ENCODE measurements at places on chromosomes 7 and 10.

DNA sequence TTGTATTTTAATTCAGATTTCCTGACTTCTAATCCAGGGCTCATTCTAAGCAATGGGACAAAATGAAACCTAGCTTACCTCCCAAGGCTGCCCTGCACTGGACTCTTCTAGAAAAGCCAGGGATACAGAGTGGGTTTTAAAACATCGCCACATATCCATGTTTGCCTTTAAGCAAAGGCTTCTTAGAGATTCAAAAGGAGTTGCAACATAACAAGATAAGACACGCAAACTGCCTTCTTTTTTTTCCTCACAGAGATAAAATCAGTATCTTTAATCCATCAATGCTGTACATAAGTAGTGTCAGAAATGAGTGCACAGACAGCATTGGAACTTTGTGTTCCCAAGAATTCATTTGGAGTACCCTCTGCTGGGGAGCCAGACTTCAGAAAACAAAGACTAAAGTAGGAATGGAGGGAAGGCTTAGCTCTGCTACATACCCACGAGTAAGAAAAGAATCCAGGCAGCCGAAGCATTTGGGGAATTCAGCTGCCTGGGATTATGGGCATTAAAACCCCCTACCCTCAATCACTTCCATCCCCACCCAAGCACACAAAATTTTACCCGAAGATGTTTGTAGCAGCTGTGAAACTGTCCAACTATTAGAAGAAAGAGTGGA, 427.8 kb downstream of the ARL4A start:
- peak; percentile 16 for DNase-seq

- DNase-seq: peak; percentile 55
Observed at GRCh38 chr7:46600340-46600739, 679.3 kb upstream of the IGFBP3 start.

DNA sequence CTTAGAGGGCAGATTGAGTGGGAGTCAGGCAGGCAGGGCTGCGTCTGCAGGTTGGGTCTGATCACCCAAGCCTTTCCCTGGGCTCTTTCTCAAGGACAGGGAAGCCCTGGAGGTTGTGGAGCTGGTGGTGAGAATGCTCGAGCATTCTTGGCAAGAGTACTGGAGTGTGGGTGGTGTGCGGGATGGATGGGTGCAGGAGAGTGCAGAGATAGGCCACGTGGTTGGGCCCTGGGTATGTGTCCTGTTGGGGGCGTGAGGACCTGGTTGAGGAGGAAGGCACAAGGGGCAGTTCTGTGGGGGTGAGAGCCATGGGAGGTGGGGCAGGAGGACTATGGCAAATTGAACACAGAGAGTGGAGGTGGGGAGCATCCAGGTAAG, 135.9 kb downstream of the PTPN20 start:
- DNase-seq: no peak

- DNase-seq: no peak
Observed at GRCh38 chr10:115572740-115573455, 479.7 kb downstream of the ATRNL1 start.

- DNase-seq: no peak
Observed at GRCh38 chr10:62025134-62025794, 123.8 kb downstream of the ARID5B start.

DNA sequence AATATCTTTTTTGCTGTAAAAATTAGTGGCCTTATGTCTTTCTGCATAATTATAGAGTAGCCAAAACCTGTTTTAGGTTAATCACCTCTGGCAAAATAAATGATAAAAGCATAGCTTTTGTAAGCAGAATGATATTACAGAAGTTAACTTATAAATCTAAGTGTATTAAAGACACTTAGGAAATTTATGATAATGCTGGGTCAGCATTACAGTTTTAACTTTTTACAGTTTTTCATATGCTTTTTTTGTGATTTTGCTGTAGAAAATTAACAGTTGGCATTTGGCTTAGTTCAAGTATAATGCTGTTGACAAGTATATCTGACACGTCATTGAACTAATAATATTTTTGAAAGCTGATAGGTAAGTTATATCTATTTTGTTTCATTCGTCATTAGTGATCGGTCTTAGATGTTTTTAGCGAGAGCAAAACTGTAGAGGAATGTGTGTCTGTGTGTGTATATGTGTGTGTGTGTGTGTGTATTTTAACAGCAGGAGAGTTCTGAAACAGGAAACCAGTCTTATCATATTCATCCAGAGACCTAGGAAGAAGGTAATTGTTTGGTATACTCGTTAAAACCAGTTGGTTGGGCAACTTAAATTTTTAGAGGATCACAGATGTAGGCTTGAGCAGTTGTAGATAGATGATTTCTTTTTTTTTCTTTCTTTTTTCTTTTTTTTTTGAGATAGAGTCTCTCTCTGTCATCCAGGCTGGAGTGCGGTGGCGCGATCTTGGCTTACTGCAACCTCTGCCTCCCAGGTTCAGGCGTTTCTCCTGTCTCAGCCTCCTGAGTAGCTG, 15.4 kb downstream of the PTEN start:
- no peak for DNase-seq

DNA sequence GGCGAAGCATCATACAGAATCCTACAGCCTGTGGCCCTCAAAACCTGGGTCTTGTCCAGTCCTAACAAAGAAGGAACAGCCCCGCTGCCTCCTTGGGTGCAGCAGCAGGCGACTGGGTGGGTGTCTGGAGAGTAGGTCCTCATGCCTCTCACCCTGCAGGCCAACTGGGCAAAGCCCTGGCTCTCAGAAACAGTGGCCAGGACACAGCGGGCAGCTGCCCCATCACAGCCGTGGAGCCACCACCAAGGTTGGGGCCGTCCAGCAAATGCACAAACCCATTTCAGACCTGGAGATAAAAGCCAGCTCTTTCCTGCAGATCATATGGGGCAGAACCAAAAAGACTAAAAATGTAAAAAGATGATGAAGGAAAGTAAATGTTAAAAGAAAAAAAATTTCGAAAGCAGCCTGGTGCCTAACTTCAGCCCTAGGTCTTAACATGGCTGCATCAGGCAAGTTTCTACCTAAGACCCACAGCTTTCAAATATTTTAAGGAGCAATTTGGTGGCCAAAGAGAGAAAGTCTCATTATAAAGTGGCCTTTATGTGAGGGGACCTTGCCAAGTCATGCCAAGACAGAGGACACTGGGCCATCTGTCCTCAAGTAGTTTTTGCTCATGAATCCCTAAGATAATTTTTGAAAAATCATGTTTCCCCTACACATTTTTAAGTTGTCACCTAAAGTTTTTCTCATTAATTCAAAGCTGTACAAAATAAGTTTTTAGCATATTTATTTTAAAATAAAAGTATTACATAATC, 142.1 kb downstream of the PAXIP1 start:
- DNase-seq: no peak

GRCh38 chr10:11013836-11014235, 3.8 kb upstream of the CELF2 start:
- DNase-seq: no peak

DNA sequence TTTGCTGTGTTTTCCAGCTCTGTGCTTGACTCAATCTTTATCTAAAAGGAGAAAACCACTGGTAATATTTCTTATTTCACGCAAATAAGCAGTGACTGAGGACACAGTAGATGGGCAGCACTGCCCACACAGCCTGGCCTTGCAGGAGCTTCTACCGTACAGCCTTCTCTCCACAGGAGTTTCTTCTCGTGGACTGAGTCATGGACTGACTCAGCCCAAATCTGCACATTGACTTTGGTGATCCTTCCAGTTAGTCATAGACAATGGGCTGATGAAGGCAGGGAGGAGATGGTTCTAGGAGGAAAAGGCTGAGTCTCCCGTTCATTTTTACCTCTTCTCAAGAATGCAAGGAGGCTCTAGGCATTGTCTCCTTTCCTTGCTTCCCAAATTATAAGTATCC, 200.7 kb downstream of the RAPGEF5 start:
- peak; percentile 68 for DNase-seq

DNA sequence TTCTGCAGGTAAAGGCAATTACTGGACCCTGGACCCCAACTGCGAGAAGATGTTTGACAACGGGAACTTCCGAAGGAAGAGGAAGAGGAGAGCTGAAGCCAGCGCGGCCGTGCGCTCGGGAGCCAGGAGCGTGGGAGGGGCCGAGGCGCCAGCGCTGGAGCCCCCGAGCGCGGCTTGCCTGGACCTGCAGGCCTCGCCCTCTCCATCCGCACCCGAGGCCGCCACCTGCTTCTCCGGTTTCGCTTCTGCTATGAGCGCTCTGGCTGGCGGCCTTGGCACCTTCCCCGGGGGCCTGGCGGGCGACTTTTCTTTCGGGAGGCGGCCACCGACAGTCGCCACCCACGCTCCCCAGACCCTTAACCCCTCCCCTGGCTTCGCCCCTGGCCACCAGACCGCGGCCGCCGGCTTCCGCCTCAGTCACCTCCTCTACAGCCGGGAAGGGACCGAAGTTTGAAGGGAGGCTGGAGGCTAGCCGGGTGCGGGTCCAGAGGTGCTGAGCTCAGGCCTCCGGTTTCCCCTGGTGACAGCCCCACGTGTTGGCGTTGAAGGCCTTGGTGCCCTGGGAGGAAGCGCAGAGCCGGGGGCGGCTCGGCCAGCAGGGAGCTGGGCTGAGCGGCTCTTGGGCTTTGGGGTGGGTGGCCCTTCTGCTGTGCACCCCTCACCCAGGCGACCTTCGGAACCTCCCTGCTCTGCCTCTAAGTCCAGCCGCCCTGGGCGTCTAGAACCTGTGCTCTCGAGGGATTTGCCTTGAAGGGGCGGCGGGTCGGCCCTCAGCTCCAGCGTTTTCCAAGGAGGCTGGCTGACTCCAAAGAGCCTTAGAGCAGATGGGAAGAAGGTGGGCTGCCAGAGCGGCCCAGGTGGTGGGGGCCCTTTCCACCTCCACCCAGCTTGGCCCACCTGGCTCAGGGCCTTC, 1.8 kb downstream of the FOXI2 start:
- no peak for DNase-seq

DNA sequence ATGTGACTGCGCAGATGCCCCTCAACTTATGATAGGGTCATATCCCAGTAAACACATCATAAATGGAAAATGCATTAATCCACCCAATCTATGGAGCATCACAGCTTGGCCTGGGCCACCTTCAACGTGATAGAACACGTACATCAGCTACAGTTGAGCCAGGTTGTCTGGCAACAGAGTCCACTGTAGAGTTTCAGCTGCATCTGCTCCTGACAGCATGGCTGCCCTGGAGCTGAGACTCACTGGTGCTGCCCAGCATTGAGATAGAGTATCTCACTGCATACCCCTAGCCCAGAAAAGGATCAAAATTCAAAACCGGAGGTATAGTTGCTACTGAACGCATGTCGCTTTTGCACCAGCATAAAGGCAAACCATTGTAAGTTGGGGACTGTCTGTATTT, 437.7 kb upstream of the MKI67 start:
- no peak for DNase-seq
